T-helper 22 cell (primary cell): ENCODE measurements at places on chromosomes 6 and 20.

DNA sequence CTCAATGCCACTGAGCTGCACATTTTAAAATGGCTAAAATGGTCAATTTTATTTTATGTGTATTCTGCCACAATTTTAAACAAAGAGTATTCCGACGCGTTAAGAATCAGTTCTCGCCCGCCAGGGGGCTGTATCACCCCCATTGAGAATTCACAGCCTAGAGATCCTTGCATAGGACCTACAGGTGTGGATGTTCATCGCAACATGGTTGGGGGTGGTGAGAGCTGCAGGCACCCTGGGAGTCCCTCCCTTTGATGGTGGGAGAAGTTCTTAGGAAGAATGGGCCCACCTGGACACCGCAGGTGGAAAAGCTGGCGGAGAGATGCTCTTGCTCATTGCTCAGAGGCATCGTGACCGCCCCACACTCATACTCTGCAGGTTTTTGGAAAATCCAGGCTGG lies 63.5 kb downstream of the SLC2A10 start:
- DNase-seq: no peak

DNA sequence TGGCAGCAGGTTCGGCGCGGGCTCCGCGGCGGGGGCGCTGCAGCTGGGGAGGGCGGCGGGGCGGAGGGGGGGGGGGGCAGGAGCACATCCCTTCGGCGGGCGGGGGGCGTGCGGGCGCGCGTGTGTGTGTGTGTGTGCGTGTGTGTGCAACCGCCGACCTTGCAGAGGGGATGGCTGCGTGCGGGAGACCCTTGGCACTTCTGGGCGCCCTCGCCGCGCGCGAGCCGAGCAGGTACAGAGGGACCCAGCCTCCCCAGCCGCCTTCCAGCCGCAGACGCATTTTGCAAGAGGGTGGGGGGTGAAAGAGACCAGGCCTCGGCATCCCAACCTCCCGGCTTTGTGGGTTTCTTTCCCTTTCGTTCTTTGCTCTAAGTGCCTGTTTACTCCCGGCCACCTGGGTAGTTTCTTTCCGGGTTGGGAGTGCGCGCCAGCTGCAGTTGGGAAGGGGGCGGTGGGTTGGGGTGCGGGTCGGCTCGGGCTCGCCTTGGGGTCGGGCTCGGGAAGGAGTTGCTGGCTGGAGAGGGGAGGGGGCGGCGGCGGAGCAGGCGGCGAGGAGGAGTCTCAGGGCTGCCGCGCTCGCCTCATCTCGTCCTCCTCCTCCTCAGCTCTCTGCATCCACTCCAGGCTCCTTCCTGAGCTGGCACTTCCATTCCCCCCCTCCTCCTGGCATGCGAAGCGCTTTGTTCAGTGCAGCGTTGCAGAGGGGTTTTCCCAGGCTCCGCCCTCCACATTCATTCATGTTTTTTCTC lies 620 bp downstream of the HIVEP1 start:
- DNase-seq: peak; percentile 78

DNA sequence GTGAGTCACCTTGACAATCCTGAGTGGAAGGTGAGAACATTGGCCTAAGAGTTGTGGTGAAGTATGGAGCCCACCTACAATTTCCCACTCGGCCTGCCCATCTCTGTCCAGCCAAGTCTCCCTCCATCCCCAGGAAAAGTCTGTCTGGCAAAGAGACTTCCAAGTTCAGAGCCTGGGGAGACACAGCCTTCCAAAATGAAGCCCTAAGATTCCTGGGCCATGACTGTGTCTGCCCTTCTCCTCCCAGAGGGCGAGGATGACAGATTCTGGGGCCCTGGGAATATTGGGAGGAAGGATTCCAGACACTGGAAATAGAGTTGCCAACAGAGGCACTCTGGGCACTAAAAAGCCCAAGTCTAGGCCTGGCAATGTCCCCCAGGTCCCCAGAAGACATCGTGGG lies 176.8 kb downstream of the NFATC2 start:
- no peak for DNase-seq

DNA sequence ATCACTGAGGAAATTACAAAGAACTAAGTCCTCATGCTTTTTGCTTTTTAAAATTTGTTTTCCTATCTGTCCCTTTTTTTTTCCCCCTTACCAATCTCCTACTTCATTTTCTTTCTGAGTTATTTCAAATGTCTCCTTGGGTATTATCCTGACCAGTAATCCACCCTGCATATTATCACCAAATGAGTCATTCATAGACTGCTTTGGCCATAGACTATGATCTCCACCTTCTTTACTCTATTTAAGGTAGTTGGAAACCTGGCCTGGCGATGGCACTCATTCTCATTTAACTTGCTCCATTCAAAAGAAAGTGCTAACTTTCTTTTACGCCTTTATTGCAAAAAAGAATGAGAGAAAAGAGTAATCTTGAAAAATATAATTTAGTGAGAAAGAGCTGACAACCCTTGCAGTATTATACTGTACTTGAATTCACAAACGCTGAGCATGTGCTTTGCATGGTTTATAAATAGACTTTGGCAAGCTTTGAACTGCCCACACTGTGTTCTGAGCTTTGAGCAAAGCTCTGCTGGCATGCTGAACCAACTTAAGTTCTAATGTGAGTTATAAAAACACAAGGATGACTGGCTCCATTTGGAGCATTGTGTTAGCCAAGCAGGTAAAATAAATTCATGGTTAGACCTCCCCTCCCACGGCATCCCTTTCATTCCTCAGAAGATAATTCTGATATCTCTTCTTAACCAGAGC lies 198.9 kb downstream of the NKAIN2 start:
- no peak for DNase-seq

DNA sequence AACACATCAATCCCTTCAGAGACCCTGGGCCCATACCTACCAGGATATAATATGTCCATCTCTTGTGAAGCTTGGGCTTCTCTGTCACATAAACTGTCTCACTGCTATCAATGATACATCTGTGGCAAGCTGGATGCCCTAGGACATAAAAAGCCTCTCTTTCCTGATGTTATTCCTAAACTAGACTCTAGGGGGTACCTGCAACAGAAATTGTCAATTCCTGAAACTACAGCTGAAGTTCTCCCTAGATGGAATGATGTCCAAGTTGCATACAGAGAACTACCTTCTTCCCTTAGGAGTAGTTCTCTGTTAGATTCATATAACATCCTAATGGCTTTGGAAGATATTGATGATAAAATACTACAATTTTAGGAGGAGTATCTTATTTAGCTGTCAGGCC lies 35.8 kb downstream of the TBX18 start:
- DNase-seq: no peak

DNA sequence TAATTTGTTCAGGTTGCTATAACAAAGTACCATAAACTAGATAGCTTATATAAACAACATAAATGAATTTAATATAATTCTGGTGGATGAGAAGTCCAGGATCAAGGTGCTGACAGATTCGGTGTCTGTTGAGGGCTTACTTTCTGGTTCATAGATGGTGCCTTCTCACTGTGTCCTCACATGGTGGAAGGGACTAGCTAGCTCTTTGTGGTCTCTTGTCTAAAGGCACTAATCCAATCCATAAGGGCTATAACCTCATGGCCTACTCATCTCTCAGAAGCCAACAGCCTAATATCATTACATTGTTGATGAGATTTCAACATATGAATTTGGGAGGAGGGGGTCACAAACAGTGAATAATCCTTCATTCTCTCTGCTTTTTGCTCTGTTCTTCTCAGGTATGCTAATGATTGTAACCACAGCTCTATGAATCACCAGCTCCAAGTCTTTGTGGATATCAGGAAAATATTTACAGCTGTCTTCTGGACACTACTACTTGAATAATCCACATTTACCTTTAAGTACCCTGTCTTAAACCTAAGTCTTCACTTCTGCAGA lies 122.3 kb downstream of the NKAIN2 start:
- no peak for DNase-seq

DNA sequence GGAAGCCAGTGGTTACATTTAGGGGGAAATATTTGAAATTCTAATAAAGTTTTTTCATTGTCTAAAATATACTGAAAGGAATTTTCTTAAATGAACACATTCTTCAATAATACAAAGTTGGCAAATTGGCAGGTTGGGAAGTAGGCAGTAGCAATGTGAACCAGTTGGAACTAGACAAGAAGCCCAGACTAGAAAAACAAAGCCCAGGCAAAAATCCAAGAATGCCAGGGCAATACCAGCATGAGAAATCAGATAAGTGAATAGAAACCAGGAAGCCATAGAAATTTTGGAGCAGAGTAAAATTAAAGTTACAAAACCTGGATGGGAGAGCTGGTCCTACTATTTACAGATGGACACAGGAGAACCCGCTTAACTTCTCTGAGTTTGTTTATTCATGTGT lies 52.2 kb downstream of the TPBG start:
- DNase-seq: no peak

GRCh38 chr20:50594591-50595432 lies 84.6 kb downstream of the PTPN1 start:
- DNase-seq: no peak

- DNase-seq: no peak
Measured at GRCh38 chr6:115896538-115897129, 164.1 kb downstream of the FRK start.

DNA sequence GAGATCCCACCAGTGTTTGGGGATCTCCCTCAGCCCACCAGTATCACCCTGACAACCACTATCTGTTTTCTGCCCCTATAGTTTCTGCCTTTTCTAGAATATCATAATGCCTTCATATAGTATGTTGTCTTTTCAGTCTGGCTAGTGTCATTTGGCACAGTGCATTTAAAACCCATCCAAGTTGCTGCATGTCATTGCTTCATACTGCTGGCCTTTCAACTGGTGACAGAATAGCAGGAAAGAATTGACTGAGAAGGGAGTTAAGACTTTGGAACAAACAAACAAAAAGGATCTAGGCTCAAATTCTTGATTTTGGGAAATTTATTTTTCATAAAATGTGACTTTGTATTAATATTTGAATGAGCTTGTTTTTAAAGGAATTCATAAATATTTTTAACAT lies 4.5 kb downstream of the LMBRD1 start:
- DNase-seq: no peak

GRCh38 chr6:1662534-1662933 lies 52.8 kb downstream of the FOXC1 start:
- no peak for DNase-seq

DNA sequence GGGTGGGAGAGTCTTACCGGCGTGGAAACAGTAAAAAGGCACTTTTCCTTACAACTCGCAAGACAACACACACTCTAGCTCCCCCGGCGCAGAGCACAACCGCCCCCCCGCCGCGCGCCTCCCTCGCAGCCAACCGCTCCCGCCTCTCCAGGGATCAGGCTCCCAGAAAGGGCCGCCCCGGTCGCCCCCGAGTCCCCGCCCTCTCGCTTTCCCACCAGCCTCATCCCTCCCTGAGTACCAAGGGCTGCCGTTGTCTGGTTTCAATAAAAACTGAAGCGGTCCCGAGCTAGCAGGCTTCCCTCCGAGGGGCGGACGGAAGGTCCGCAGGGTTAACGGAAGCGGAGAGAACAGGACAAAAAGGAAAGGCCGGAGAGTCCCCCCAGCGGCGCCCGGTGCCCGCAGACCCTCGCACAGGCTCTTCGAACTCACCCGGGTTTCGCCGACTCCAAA lies 804 bp downstream of the ELOVL5 start:
- DNase-seq: peak; percentile 45

DNA sequence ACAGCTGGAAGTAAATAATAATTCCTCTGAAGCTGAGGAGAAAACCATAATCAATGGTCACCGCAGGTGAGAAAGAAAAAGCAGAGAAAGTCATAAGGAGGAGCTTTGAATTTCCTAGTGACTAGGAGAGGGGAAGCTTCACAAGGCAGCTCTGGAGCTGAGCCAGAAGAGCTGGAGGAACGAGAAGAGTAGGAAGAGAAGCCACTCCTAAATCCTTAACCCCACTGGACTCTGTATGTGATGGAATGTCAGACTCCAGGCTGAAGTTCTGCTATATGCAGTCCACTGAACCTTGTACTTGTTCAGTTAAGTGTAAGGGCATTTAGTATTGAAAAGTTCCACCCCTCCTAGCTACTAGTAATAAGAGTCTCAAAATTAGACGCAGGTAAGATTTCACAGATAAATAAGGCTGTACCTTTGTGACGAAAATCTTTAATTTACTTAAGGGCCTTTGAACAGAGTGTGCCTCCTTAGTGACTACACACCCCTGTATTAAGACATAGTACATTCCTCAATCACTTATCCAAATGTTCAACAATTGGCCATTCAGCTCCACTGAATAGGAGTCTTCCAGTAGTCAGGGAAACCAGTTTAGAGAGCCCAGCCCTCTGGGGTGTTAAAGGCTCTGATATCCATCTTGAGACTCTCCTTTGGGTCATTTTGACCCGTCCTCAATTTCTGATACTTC lies 71.4 kb upstream of the UFL1 start:
- DNase-seq: no peak

DNA sequence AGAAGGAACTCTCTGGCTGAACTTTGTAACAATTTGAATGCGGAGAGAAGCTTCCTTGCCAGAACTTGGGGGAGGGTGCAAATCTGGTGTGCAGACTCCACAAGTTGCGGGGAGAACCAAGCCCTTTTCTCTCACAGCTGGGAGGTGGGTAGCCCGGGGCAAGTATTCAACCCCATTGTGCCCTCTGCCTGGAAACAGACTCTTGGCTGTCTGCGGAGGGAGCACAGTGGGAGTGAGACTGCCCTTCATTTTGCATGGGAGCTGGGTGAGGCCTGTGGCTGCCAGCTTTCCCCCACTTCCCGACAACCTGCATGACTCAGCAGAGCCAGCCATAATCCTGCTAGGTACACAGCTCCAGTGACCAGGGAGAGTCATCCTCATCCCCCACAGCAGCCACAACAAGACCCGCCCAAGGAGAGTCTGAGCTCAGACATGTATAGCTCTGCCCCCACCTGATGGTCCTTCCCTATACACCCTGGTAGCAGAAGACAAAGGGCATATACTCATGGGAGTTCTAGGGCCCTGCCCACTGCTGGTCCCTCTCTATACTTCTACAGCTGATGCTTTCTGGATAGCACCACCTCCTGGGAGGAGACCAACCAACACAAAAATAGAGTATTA lies 29.4 kb upstream of the TPD52L1 start:
- no peak for DNase-seq

DNA sequence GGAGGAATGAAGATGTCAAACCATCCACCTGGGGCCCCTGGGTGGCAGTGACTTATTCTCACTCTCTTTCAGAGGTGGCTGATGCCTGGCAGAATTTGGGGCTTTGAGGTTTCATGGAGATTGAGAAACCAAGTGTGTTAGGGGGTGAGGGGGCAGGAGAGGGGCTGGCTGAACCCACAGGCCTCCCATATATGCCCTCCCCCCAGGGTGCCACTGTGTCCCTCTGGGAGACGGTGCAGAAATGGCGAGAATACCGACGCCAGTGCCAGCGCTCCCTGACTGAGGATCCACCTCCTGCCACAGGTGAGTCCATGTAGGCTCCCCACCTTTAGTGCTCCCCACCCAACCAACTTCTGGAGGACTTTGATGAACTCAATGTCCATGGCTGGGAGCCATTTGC lies 7.6 kb downstream of the GLP1R start:
- no peak for DNase-seq

- no peak for DNase-seq
Measured at GRCh38 chr6:52571099-52571755, 5.6 kb downstream of the TRAM2 start.

DNA sequence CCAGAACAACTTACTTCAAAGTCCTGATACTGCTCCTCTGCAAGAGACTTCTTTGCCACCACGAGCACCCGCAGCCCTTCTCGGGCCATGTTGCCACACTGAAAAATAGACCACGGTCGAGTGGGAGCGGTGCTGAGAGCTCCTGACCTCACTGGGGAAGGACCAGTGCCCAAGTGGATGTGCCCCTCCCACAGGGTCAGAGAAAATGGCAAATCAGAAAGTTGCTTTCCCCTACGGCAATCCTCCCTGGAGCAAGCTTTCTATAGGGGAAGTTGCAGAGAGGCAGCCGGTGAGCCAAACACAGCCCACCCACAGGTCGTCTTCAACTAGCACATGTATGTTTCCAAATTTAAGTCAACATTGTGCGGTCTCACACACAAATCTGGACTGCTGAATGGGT lies 85.1 kb upstream of the NFATC2 start:
- DNase-seq: no peak

- no peak for DNase-seq
Measured at GRCh38 chr6:119552021-119552420, 202.5 kb upstream of the MAN1A1 start.
